ENCODE measurements at places on chromosomes 5 and 9.

DNA sequence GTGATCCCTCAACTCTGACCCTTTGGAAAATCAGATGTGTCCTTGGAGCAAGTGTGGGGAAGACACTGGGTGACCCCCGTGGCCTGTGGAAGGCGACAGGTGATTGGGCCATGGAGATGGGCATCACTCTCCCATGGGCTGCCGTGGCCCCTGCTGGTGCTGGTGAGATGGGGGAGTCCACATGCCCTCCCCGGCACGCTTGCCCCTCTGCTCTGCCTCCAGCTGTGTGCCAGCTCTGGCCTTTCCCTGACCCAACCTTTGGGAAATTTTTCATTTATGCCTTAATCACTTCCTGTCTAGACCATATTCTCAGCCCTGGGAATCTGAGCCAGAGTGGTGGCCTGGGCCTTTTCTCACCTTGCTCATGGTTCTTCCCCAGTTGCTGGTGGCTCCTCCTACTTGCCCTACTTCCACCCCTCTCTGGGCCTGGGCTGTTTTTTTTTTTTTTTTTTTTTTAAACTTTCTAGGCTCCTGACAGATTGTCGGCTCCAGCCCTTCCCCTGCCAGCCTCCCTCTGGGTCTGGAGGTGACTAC is 56.6 kb downstream of the RGS3 start:
- DNase-seq = no peak

DNA sequence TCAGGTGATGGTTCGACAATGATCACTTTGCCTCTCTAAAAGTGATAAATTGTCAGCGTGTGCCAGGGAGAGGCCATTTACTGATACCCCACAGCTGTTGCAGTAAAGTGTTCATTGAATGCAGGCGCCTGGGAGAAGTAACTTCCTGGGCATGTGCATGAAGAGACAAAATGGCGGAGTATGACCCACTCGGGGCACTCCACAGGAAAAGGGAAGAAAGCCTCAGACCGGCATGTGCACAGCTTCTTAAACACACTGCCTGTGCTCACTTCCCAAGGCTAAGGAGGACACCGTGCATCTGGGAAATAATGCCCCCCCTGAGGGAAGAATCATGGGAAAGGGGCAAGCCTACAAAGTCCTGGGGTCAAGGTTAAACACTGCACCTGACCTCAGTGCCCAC is 329.5 kb downstream of the ICE1 start:
- DNase-seq = no peak

DNA sequence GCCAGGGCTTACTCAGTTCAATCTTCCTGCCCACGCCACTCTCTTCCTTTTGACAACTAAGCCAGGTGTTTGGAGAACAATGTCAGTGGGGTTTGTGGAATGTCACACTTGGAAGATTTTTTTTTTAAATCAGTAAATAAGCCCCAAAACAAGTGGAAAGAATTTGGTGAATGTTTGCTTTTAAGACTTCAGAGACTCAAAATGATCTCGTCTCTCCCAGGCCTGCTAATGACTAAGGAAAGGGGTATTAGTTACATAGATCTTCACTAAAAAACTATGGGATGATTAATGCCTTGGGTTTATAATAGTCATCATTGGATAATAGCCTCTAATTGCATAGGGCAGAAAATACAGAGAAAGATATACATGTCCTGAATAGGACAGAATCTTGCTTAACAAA is 166.4 kb downstream of the DMRT2 start:
- no peak for DNase-seq

- peak; percentile 19 for DNase-seq
Measured at GRCh38 chr9:34070606-34071324, 22.1 kb upstream of the UBAP2 start.

GRCh38 chr5:172509405-172509781 is 55.1 kb upstream of the SH3PXD2B start:
- DNase-seq = no peak

DNA sequence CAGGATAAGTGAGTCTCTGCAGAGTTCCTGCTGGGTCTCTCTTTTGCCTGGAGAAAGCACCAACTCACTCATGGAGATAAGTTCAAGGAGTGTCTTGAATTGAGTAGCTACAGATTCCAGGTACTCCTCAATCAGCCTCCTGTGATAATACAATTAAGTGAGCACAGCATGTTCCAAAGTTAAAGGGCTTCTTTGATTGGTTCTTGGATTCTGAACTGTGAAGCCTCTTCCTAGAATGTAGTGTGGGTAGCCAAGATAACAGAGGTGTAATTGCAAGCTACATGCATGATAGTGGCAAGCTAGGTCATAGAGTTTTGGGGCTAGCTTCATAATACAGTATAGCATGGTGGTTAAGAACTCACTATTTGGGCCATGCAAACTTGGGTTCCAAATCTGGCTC is 23.2 kb upstream of the CARNMT1 start:
- no peak for DNase-seq

GRCh38 chr5:59241119-59241518 is 652.4 kb downstream of the PDE4D start:
- DNase-seq = no peak

DNA sequence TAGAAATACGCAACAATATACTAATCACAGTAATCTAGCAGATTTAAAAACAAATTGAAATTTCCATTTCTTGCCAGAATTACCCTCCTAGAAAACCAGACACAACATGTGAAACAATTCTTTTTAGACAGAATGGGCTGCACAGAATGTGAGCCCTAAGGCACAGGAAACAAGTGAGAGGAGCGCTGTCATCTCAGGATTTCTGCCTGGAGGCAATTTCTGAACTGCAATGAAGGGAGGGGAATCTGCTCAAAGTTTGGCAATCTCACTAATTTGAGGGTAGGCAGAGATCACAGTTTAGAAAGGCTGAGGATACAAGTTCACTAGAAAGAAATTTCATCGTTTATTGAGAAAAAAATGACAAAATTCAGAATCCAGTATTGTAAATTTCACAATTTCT is 70.3 kb downstream of the INIP start:
- DNase-seq = no peak

DNA sequence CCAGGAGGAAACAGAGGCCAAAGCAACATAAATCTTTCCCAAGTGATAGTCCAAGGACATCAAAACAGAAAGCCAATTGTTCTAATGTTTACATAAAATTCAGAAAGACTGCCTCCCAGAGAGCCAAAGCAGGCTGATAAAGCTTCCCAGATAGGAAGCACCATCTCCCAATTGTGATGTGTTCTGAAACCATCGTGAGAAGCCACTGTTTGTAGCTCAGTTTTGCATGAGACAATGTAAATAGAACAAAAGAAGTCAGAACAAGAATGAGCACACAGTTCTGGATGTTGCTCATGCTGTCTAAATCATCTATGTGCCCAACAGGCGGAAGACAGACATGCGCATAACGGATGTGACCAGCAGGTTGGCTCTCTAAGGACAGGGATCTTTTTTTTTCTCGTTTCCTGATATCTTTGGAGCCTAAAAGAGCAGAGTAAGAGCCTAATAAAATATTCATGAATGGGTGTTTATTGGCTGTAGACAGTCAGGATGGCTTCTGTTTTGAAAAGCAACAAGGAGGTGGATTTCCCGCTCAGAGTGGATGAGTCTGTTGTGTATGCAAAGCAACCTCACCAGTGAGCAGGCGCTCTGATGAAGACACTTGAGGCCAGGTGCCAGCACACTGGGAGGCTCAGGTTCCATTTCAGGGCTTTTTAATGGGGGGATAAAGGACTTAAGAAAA is 113.6 kb downstream of the GNA14 start:
- no peak for DNase-seq

GRCh38 chr9:98287384-98287783 is 31.9 kb upstream of the TBC1D2 start:
- no peak for DNase-seq

DNA sequence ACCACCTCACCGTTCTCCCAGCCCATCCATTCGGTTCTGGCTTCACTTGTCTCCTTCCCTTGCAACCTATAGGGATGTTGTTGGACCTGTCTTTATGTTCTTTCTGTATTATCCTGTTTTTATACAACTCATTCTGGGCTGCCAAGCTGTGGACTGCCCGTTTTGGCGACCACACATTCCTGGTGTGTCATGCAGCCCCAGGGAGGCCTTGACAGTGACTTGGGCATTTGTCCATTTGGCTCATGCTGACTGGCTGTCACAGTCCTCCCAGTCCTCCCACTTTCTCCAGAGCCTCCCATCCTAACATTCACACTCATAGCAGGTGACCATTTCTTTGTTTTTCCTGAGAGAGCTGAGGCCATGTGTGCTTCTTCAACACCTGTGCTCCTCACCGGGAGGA is 136.4 kb downstream of the SLF1 start:
- no peak for DNase-seq

DNA sequence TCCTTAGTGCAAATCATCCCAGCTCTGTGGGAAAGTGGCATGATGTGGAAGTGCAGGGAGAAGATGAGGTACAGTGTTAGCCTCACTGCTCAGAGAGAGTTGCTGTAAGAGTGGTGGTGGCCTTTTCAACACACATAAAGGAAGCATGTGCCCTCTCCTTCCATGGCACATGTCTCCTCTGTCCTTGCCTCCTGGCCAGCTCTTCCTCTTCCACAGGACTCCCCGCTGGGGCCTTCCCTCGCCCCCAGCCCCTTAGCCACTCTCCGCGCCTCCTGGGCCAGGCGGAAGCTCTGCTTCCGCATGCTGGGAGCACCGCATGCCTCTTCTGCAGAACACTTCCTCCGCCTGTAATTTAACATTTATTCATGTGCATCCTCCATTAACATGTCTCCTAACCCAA is 4.8 kb upstream of the KCNMB1 start:
- DNase-seq = no peak

DNA sequence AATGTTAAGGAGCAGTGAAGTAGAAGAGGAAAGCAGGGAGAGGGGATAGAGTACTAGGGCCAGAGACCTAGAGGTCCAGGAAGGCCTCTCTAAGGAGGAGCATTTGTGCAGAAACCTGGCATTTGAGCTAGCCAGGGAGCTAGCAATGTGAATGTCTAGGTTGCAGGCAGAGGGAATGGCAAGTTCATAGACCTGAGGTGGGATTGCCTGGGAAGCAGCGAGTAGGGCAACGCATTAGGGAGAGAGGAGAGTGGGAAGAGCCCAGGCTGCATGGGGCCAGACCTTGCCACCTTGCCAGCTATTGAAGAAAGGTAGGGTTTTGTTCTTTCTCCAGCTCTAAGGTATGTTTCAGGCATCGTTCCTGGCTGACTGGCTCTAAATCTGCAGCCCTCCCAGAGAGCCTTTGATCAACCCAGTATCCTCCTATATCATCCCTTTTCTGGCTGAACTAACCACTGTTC is 54.0 kb downstream of the SLC22A5 start:
- no peak for DNase-seq

GRCh38 chr9:130632841-130633240 is 31.6 kb upstream of the PRDM12 start:
- DNase-seq = no peak

DNA sequence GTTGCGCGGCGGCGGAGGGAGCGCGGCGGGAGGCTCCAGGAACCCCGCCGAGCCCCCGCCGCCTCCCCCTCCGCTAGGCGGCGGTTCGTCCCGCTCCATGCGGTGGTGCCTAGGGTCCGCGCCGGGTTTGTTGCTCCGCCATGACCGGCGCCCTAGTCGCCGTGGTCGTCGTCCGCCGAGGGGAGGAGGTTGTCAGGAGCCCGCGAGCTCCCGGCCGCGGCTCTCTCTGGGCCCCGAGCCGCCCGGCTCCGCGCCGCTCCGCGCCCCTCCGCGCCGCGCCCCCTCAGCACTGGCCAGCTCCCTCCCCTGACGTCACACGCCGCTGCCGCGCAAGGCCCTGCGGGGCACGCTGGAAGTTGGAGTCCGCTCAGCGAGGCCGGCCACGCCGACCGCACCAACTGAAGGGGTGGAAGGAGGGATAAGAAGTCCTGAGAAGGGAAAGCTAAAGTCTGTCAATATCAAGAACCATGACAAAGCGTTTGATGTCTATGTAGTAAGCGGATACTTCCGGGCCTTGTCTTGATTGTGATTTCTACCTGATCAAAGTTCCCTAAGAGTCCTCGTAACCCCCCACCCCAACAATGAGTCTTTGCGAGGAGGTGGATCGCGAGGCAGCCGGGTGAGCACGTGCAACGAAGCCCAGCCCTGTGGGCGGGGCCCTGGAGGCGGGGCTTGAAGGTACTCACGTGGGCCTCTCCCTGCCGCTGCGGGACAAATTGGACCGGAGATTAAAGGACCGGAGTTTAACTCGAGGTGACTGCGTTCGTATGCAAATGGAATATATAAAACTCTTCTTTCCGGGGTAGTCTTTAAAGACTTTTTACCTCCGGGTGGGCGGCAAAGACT is at the start of gene NR6A1:
Gene NR6A1, minus strand, starts transcription at position 291 of the 846 bp plus-strand sequence.
- peak; percentile 68 for DNase-seq

DNA sequence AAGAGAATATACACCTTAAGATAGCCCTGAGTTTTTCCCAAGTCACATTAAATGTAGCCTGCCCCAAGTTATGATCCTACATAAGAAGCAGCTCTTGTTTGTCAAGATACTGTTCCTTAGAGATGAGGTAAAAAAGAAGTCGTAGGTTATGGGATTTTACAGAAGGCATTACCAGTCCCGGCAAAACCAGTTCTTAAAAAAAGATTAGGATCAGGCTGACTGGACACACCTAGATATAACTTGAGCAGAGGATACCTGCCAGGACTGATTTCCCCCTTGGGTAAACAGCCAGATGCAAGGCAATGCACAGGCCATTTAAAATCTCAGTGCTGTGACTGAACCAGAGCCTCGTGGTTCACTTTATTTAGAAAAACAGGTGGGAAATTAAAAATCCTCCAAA is 14.1 kb upstream of the SEMA5A start:
- DNase-seq = no peak

DNA sequence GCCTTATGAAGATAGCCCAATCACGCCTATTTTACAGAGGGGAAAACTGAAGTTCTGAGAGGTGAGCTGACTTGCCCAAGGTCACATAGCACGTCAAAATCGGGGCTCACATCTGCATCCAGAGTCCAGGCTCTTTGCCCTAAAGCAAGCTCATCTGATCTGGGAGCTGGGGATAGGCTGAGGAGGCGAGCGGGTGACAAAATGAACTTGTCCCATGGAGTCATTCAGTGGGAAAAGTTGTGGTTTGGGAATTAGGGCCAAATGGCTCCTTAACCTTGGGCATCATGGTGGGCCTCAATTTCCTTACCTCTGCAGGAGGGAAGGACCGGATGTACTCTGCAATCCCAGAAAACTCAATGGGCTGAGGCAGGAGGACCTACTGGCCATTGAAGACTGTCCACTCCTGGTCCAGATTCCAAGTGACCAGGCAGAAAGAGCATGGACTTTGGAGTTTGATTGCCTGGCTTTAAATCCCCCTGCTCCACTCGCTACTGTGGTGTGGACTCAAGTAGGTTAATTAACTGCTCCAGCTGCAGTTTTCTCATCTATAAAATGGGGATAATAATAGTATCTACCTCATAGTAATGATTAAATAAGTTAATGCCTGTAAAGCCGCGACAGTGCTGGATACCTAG is 160.4 kb downstream of the RGS3 start:
- DNase-seq = no peak

GRCh38 chr9:137611623-137612609 is 6.4 kb downstream of the ARRDC1 start:
- peak; percentile 43 for DNase-seq
